Stimulated activated CD8-positive, alpha-beta memory T cell treated with anti-CD3 and anti-CD28 coated beads, Interleukin-12 subunit alpha, Interleukin-12 subunit beta, amount 100 ng/mL, for 1 hour (primary cell): ENCODE measurements at places on chromosomes 11 and 22.

- DNase-seq: no peak
These were observed 42.3 kb upstream of the ETS1 start for GRCh38 chr11:128629516-128630106.

DNA sequence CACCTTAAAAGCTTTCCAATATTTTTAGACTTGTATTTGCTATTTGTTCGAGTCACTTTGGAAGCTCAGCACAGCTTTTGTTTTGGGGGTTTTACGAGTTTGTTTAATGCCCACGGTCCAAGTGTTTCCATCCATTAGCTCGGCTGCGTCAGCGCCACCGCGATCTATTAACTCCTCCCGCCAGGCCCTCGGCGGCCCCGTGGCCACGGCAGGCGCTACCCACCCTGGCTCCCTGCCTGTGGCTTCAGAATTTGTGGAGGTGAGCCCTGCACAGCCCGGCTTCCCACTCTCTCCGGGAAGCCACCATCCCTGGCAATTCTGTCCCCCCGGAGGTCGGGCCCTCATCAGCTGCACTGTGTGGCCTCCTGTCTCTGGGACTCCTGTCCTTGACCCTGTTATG is 648.5 kb downstream of the BRD1 start:
- DNase-seq: no peak

DNA sequence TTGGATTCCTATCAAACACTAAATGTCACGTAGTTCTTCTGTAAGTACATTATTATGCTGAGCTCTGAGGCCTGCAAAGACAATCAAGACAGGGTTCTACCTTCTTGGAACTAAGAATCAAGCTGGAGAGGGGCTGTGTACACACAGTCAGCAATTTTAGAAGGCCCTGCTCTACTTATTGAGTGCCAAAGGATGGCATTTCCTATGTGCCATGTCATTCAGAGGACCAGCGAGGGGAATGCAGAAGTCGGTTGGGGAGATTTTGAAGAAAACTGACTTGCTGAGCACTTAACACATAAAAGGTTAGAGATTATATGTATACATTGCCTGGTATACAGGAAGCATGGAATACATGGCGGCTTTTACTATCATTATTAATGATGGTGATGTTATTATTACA is 5.3 kb downstream of the SLC37A2 start:
- no peak for DNase-seq

GRCh38 chr11:131301306-131301705 is 69.1 kb upstream of the NTM start:
- no peak for DNase-seq

DNA sequence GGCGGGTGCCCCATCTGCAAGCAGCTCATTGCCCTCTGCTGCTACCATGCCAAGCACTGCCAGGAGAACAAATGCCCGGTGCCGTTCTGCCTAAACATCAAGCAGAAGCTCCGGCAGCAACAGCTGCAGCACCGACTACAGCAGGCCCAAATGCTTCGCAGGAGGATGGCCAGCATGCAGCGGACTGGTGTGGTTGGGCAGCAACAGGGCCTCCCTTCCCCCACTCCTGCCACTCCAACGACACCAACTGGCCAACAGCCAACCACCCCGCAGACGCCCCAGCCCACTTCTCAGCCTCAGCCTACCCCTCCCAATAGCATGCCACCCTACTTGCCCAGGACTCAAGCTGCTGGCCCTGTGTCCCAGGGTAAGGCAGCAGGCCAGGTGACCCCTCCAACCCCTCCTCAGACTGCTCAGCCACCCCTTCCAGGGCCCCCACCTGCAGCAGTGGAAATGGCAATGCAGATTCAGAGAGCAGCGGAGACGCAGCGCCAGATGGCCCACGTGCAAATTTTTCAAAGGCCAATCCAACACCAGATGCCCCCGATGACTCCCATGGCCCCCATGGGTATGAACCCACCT is 28.0 kb upstream of the L3MBTL2 start:
- DNase-seq: no peak

DNA sequence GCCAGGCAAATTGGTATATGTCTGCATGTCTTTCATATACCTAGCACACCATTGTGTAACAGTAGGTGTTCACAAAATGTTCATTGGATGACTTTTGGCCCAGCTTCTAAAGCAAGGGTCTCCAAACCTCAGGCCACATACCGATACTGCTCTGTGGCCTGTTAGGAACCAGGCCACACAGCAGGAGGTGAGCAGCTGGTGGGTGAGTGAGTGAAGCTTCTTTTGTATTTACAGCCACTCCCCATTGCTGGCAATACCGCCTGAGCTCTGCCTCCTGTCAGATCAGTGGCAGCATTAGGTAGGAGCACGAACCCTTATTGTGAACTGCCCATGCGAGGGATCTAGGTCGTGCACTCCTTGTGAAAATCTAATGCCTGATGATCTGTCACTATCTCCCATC is 836.6 kb downstream of the NTM start:
- DNase-seq: no peak

- DNase-seq: no peak
These were observed 4.7 kb upstream of the CASP5 start for GRCh38 chr11:105027678-105028077.

- DNase-seq: peak; percentile 46
These were observed 49.5 kb downstream of the MCHR1 start for GRCh38 chr22:40728731-40729189.

DNA sequence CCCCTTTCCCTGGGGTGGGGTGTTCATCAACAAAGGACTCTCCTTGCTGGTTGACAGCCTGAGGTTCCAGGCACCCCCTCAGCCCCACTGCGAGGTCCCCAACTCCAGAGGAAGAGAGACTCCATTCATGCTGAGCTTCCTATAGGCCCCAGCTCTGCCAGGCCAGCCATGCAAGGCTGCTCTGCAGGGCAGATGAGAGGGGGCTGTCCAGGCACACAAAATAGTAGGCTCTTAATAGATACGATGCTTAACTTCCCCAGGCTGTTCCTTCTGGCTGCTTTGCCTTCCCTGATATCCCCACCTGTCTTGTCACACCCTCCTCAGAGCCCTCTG is 45.0 kb upstream of the CRYBB3 start:
- no peak for DNase-seq

DNA sequence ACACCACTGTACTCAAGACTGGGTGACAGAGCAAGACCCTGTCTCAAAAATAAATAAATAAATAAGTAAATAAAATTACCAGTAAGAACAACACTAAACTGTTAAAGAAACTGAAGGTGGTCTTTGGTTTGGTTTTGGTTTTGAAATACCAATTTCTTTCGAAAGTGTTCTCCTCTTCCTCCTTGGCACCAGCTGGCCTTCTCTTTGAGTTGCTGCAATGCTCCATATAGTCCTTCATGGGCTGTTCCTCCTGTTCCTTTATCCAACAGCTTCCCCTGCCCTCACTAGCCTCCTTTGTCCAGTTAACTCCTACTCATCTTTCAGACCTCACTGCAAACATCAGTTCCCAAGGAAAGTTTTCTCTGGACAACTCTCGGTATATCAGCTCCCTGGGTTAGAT is 5.0 kb upstream of the UVRAG start:
- no peak for DNase-seq

DNA sequence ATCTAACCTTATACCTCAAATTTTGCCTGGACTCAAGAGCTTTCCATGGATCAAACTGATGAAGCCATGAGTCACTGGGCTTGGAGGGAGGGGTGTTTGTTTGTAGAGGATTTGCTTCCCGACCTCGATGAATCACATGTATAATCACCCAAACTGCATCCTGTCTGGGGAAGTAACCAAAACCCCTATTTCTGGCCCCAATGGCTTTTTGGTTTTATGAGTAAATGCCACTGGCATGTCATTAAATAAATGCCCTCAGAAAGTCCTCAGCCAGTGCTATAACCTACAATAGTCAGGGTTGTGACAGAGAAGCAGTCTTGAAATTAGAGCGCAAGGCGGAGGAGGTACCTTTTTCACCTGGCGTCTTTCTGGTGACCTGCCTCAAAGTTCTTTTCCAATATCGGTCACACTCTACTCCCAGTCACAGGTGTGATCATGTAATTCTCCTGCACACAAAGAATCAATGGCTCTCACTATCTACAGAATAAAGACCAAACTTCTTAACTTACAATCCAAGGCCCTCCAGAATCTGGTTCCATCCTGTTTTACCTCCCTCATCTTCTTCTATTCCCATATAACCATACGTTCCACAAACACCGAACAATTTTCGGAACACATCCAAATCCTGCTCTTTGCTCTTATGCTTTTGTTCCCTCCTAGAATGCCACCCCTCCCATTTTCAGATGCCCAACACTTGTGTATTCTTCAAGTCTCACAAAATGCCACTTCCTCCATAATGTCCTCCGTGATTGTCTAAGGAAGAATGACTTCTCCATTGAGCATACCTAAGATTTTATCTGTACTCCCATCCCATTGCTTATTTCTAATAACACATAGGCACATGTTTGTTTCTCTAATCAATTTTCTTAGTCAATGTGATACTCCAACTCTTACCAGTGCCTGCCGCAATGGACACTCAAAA is 81.3 kb upstream of the BLID start:
- no peak for DNase-seq

DNA sequence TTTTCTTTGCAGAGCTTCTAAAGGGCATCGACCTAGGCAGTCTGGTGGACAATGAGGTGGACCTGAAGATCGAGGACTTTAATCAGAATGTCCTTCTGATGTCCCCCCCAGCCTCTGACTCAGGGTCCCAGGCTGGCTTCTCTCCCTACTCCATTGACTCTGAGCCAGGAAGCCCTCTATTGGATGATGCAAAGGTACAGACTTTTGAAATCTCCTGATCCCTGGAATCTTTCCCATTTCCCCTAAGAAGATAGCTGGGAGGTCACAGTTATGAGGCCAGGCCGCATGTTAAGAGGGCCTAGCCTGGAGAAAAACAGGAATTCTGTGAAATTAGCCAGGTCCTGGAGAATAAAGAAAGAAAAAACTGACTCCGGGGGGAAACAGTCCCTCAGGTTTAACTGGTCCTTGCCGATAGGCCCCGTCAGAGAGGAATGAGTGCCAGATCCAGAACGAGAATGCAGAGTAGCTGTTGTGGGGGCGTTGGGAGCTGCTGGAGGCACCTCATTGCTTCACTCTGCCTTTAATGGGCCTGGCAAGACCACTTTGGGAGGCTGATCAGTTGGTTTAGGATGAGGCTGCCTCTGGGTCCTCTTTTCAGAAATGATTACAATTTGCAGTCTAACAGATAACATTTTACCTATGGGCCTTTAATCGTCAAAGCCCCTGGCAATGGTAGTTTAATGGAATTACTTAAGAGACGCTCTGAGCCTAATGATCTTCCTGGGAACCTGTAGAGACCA is 39.2 kb downstream of the SHISA8 start:
- DNase-seq: no peak

DNA sequence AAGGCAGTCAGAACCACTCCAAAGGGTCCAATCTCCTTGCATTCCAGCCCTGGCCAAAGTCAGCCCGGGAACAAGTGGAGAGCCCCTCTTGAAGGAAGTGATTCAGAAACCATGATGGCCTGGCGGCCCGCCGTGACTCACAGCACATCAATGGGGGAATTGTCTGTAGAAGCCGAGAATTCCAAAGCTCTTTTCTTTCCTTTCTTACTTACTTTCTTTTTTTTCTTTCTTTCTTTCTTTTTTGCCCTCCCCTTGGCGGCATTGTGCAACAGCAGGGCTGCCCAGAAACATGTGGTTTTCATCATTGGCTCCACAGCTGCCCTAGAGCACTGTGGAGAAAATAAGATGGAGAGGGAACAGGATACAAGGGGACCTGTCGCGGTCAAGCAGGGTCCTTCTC is 140.2 kb upstream of the TIMP3 start:
- DNase-seq: no peak

GRCh38 chr11:126997641-126998040 is 2.9 kb downstream of the KIRREL3 start:
- no peak for DNase-seq
